ENCODE measurements at places on chromosomes 11 and 22.

GRCh38 chr22:36303874-36304273, 50.9 kb downstream of the APOL1 start:
- DNase-seq, result no peak

DNA sequence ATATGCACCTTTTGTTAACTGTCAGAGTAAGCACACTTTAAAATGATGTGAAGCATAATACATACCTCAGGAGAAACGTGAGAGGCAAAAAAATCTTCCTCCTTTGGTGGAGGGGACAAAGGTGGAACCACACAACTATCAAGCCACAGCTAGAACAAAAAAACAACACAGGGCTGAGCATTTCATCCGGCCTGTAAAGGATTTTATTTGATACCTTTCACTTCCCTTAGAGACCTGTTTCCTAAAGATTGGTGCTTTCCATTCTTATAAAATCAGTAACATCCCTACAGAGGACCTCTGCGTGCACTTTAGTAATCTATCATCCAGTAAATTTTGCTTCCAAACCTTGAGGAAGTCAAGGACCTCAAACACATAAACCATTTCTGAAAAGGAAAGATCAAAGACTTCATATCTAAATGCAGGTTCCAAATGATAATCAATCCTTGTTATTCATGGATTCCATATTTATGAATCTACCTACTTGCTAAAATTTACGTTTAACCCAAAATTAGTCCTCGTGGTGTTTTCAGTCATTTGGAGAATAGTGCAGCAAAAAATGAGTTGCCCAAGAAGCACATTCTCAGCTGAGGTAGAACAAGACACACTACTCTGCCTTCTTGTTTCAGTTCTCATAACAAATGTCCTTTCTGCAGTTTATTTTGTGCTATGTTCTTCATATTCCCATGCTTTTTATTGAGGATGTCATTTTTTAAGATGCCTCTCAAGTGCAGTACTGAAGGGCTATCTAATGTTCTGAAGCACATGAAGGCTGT, 22.7 kb downstream of the ARFGAP3 start:
- DNase-seq, result no peak

DNA sequence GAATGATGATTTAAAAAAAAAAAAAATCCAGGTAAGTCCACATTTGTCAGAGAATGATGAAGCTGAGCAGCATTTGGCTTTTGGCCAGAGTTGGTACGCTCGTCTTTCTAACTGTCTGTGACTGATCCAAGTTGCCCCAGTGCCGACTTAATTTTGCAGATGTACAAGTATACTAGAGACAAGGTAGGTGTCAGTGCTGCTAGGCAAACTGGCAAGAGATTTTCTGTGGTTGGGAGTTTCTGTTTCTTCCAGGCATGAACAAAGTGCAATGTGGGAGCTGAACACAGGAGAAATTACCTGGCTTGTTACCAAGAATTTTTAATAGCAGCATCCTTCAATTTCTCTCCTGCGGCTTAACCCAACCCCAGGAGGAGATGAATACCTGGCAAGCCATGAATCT, 307.7 kb downstream of the BUD13 start:
- DNase-seq, result no peak

GRCh38 chr22:41885516-41885915, 29.4 kb downstream of the SHISA8 start:
- DNase-seq, result no peak

GRCh38 chr22:30024231-30024630, 56.0 kb upstream of the HORMAD2 start:
- DNase-seq, result no peak

GRCh38 chr22:46763051-46763705, 728 bp downstream of the TBC1D22A start:
- DNase-seq, result peak; percentile 48

DNA sequence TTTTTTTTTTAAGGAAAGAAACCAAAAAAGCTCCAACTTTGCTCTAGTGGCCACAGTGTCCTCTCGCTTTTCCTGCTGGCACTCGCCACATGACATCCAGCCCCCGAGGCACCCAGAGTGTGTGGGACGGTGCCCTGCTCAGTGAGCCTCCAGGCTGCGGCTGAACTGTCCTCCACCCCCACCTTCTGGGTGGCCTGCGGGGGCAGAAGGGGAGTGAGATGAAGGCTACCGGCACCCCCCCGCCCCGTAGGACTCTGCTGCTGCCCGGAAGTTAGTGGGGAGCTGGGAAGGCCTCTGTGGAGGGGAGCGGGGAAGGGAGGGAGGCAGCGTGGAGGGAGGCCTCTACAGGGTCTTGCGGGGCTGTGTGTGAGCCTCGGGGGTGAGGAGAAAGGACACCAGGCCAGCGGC, 264.4 kb downstream of the CTTN start:
- peak; percentile 3 for DNase-seq

DNA sequence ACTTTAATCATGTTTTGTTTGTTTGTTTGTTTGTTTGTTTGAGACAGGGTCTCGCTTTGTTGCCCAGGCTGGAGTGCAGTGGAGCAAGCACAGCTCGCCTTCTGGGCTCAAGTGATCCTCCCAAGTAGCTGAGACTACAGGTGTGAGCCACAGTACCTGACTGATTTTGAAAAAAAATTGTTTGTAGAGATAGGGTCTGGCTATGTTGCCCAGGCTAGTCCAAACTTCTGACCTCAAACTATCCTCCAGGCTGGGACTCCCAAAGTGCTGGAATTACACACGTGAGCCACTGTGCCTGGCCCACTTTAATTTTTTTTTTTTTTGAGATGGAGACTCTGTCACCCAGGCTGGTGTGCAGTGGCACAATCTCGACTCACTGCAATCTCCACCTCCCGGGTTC, 74.8 kb upstream of the CLDN5 start:
- no peak for DNase-seq

GRCh38 chr11:117483372-117483771, 155.7 kb downstream of the CEP164 start:
- DNase-seq, result no peak

DNA sequence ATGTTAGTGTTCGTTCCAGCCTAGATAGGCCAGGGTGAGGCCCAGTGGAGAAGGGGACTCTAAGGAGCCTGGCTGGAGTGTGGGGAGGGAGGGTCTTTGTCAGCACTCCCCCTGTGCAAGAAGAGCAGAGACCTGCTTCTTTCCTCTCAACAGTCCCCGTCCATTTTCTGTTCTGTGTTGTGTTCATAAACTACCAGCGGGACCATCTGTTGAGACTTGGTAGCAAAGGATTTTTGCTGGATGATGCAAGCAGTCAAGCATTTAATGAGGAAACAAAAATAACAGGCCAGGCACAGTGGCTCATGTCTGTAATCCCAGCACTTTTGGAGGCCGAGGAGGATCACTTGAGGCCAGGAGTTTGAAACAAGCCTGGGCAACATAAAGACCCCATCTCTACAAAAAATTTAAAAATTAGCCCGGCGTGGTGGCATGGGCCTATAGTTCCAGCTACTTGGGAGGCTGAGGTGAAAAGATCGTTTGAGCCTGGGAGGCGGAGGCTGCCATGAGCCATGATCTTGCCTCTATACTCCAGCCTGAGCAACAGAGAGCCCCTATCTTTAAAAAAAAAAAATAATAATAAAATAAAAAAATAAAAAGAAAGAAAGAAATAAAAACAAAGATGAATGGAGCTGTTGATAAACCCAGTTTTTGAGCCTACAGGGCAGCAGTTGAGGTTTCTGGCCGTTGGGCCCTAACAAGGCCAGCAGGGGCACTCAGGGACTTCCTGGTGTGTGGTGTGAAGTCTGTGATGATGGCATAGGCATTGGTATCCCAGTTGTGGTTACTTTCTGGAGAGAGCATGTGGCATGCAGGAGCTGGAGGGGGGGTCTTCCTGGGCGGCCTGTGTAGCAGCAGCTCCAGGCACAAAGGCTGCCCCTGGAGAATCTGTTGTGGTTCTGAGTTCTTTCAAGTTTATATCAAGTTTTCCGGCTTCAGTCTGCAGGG, 1.7 kb upstream of the TXNRD2 start:
- DNase-seq, result peak; percentile 32

DNA sequence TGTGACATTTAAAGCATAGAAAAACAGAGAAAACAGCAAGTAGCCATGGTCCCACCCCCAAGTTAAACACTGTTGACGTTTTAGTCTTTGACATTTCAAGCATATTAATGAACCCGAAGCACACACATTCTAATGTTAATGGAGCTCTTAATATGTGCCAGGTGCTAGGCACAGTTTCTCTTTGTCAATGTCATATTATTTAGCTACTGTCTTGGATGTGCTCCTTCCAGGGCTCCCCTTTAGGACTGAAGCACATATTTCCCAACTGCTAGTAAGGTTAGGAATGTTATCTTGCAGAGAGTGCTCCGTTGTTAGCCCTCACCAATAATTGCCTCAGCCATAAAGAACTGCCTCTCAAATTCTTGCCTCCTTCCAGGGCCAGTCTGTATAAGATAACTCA, 716.6 kb upstream of the TENM4 start:
- DNase-seq, result no peak

GRCh38 chr11:439315-440064, 2.3 kb downstream of the ANO9 start:
- no peak for DNase-seq

DNA sequence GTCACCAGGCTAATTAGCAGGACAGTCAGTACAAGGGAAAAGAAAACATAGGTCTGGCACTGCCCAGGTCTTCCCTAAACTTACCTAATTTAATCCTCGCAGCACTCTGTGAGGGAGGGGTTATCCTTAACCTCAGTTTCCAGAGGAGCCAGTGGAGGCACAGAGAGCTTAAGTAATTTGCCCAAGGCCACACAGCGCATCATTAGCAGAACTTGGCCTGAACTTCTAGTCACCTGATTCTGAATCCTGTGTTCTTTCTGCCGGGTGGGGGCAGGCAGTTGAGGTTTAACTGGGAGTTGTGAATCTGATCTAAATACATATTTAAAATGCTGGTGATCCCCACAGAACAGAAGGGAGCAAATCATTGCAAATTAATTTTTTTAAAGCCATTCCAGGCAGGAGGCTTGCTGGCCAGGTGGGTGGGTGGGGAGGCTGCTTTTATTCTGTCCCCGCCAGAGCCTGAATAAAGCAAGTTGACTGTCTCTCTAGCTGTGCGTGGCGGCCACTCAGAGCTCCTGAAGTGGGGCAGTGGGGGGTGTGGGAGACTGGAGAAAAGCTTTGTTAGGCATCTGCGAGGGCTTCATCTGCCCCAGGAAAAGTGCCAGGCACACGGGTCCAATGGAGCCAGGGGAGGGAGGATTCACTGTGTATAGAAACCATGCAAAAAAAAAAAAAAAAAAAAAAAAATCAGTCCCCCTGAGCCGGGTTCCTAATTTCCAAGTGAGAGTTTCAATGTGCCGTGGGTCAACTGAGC, 66.1 kb downstream of the NFAM1 start:
- peak; percentile 39 for DNase-seq

DNA sequence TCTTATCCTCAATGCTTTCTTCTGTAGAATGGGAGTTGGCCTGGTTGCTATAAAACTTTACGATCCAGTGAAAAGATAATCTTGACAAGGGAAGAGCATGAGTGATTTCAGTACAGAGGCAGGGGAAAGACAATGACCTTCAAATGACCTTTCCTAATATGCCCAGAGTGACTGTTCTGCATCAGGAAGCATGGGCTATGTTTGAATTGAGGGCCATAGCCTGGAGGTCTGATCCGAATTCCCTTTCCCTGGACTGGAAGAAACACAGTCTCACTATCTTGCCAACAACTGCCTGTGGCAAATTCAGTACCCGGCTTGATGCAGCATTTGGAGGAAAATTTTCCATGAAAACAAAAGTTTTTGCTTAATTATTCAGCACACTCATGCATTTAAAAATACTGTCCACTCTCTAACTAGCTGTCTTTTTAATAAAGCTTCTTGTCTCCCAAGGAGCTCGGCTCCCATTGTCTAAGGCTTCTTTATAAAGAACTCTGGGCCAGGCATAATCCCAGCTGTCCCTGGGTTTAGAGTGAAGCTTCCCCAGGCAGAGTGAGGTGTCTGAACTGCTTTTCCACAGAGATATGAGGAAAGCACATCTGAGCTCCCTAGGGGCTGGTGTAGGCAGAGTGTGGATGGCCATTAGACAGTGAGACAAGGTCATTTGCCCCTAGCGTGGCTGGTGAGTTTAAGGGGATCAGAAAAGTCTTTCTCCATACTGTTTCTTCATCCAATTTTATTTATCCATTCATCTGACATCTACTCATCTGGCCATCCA, 132.7 kb upstream of the CADM1 start:
- DNase-seq, result no peak

DNA sequence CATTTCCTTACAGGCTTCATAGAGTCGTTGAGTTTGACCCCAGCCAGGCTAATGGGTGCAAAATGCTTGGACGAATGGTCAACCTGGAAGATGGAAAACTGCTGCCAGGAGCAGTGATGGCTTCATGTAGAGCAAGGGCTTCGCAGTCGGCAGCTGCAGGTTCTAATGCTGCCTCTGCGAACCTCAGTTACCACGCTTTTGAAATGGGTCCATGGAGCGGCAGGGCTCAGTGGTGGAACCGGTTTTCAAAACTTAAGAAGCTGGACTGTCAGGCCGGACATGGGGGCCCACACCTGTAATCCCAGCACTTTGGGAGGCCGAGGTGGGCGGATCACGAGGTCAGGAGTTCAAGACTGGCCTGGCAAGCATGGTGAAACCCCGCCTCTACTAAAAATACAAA, 55.9 kb upstream of the PRR5 start:
- DNase-seq, result no peak

DNA sequence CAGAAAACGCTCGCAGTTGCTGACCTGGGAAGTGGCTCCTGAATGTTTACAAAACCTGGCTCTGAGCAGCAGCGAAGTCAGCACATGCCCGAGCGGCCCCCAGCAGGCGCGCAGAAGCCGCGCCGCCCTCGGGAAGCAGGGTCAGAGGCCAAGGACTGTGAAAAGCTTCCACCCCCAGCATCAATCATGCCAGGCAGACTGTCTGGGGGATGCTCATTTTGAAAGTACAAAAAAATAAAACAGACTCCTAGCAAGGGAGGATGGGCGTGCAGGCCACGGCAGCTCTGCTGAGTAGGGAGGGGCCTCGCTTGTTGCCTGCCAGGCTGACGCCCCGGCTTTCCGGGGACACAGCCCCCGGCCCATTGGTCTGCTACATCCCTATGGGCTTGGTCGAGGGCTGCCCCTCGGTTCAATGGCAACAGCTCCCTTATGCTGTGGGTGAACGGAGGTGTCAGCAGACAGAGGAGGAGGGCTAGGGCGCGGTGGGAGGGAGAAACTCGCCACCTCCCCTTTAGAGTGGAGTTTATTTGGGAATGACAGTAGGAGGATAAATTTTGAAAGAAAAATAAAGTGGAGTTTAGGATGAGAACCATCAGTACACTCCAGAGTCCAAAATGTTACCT, 37.7 kb upstream of the GNB1L start:
- DNase-seq, result no peak

DNA sequence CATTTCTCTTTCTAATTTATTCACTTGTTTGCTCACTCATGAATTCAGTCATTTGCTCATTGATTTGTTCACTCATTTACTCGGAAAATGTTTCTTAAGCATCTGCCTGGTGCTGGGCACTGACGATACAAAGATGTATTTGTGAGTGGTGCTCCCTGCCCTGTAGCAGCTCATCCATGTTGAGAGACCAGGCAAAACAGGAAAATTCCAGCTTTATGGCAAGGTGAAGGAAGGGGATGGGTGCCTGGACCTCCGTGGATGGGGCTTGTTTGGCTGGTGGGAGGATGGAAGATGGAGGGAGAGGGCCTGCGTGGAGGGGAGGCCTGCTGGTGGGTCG, 53.1 kb downstream of the TBC1D22A start:
- no peak for DNase-seq

- DNase-seq, result no peak
Observed at GRCh38 chr11:94681140-94681539, 87.0 kb upstream of the AMOTL1 start.

Data from suppressor macrophage (primary cell).